ENCODE measurements at places on chromosomes 11 and 22.

GRCh38 chr11:69904161-69904973 lies 85.2 kb upstream of the FGF3 start:
- ATAC-seq, result no peak

DNA sequence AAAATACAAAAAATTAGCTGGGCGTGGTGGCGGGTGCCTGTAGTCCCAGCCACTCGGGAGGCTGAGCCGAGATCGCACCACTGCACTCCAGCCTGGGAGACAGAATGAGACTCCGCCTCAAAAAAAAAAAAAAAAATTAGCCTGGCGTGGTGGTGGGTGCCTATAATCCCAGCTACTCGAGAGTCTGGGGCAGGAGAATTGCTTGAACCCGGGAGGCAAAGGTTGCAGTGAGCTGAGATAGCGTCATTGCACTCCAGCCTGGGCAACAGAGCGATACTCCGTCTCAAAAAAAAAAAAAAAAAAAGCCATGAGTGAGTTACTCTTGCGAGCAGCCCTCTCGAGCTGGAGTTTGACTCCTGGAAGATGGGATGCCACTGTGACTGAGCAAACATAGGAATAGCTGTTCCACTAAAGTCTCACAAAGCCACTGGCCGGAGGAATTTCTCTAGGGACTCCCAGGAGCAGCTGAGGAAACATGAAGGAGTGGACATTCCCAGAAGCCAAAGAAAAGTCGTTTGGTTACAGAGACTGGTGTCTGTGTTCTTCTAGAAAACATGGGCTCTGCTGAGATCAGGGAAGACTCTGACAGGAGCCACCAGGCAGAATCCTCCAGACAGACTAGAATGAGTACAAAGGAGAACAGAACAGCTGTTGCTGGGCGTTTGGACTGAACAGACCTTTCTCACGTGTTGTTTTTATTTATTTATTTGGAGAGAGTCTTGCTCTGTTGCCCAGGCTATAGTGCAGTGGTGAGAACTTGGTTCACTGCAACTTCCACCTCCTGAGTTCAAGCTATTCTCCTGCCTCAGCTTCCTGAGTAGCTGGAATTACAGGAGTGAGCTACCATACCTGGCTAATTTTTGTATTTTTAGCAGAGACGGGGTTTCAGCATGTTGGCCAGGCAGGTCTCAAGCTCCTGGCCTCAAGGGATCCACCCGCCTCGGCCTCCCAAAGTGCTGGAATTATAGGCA lies 32.4 kb upstream of the MYH9 start:
- no peak for ATAC-seq

- no peak for ATAC-seq
These were observed 54.2 kb downstream of the IRAG1 start for GRCh38 chr11:10639350-10639749.

- ATAC-seq, result no peak
These were observed 131.2 kb downstream of the BUD13 start for GRCh38 chr11:116641561-116642045.

DNA sequence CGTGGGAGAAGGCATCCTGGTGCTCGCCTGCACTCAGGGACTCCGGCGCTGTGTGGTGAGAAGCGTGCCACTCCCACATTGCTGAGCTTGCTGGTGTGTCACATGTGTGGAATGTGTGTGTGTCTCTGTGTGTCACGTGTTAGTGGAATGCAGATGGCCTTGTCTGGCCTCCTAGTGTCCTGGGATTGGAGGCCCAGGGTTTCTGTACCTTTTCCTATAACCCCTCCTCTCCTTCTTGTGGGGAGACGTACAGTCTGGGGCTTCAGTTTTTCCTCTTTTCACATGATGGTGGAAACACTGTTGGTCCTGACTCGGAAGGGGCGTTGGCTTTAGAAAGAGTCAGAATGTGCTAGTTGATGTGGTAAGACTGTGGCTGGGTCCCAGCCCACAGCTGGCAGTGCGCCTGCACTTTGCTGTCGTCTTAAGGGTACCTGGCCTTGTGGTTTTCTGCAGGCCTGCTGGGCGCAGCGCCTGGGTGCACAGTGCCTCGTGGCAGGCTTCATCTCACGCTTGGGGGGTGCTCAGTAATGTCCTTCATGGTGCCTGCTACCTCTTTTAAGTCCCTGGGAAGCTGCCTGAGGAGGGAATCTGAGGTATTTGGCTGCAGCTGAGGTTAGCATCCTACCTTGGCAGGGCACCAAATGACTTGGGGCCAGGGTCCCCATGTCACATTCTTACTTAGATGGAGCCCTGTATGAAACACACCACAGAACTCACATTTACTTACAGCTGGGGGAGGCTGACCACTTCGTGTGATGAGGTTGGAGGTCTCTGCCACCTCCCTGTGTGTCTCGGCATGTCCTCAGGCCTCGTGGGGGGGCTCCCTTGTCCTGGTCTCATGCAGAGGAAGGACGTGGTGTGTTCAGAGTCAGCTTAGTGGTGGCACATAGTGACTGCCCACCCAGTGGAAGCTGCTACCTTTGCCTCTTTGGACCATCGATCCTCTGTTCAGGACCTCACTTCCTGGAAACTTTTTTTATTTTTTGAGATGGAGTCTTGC lies 61.9 kb downstream of the MED15 start:
- peak; percentile 96 for ATAC-seq

GRCh38 chr22:33811686-33812085 lies 108.6 kb downstream of the LARGE1 start:
- no peak for ATAC-seq

DNA sequence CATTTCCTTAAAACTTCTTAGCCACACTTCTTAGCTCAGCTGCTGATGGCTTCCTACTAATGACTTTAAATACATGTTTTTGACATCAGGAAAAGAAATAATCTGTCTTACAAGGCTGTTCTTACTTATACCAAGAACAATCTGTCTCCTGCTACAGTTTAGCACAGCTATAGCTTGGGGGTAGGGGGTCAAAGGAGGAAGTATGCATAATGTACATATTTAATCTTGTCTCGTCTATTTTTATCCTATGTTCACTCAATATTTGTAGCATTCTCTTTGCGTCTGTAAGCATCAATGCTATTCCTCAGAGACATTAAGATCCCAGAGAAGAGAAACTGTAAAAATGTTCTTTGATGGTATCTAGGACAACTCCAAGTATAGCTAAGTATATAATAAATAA lies 96.0 kb downstream of the KIRREL3 start:
- no peak for ATAC-seq

- ATAC-seq, result no peak
These were observed 70.2 kb downstream of the TP53I11 start for GRCh38 chr11:44880511-44880910.

All from stimulated activated memory B cell treated with anti-CD40 and anti-IgM and Interleukin-4, amounts not matched to agents 10 μg/mL and 1 μg/mL and 100 μg/mL, for 72 hours (primary cell).